RWPE1 (cell line): ENCODE measurements at places on chromosomes 2 and 18.
A peak's percentile ranks its signal among the peaks of the same experiment; 100 is the strongest.

DNA sequence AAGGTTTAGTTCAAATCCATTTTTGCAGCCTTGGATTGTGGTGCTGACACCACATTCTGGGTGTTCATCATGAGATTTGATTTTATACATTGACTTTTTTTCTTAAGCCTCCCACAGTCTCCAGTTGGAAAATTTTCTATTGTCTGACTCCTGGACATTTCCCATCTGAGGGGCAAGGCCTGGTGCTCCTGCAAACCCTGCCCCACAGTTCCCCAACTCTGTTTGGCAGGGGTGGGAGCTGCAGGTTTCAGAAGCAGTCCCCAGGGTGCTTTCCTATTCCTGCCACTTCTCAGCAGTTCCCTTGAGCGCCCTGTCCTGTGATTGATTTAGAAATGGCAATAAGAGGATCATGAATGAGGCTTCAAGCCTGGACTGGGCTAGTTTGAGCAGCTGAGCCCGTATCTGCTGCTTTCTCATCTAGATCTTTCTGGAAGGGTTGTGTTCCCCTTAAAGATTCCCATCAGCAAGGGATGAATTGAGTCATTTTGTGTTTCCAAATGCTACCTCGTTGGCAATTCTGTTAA is 77.0 kb downstream of the CIB4 start:
- DNase-seq = no peak

DNA sequence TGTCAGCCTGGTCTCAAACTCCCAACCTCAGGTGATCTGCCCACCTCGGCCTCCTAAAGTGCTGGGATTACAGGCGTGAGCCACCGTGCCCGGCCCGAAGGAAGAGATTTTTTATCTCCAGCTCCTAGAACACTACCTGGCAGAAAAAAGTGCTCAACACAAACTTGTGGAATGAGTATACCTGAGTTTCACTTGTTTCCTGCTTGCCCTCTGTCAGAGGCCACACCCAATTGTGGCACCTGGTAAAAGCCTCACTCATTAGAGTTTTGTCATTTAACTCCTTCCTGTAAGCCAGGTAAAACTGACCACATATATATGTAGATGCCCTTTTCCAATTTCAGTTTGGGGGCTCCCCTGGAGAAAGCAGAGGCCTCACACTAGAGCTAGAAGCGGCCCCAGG is 42.2 kb upstream of the RTN4 start:
- DNase-seq = no peak

DNA sequence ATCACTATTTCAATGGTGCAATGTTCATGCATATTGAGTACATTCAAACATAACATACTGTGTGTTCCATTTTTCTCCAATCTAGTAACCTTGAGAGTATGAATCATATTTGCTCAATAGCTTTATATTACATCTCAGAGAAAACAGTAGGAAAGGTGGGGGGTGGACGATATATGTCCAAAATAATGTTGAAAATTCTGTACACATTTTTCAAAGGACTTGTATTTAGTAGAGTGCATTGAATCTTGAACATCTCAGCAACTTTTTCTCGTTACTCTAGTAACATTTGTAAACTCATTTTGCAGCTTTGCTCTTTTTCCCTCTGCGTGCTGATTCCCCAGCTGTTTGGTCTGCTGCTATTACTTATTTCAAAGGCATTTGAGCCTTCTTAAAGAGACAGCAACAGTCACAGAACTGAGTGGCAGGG is 1487.0 kb downstream of the LRP1B start:
- peak; percentile 25 for DNase-seq

DNA sequence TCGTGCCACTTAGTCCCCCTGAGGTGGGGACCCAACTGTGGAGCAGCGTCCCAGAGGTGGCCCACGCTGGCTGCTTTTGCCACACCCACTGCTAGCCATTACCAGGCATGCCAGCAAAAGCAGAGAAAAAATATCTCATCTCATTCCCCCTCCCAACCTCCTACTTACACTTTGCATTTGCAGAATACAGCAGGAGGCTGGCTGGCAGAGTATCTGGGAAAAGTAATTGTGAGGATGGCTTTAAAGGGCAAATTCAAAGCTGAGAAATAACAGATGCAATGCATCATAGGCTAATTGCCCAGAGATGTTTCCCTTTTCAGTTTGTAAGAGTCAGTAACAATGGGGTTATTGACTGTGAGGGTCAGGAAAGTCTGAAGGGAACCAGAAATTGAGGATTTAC is 438.1 kb upstream of the DSEL start:
- DNase-seq = no peak

- DNase-seq = no peak
Measured at GRCh38 chr2:133078667-133079411, 408.8 kb upstream of the LYPD1 start.

- no peak for DNase-seq
Measured at GRCh38 chr2:233273120-233273519, 21.6 kb downstream of the ATG16L1 start.

DNA sequence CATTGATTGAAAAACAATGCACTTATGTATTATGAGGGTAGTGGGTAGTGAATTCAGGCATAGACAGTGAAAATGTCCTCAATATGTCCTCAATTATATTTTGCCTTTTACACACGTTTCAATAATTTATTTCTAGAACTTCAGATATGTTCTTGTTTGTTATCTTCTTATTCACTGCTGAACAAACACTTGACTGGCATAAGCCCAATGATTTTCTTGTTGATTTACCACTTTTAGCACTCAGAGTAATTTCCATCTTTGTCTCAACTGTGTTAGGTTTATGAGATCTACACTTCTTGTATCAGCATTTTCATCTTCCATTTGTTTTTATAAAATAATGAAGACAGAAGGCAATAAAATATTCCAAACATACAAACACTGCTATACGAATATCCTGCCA is 61.8 kb upstream of the DCC start:
- no peak for DNase-seq

GRCh38 chr2:216665717-216666116 is 29.6 kb downstream of the IGFBP5 start:
- DNase-seq = peak; percentile 72

DNA sequence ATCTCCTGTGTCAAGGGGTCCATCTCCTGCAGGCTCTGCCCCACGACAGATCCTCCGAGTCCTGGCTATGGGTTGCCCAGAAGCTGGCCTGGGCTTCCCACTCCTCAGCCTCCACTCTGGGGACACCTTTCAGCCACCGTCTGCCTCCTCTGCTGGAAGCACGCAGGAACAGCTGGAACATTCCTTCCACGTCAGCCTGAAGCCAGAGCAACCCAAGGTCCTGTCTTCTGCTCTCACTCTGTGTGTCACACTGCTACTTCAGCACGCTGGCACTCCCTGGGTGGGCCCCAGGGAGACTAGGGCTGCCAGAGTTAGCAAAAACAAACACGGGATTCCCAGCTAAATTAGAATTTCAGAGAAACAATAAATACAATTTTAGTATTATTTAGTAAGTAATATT is 148.8 kb downstream of the HRH4 start:
- no peak for DNase-seq

DNA sequence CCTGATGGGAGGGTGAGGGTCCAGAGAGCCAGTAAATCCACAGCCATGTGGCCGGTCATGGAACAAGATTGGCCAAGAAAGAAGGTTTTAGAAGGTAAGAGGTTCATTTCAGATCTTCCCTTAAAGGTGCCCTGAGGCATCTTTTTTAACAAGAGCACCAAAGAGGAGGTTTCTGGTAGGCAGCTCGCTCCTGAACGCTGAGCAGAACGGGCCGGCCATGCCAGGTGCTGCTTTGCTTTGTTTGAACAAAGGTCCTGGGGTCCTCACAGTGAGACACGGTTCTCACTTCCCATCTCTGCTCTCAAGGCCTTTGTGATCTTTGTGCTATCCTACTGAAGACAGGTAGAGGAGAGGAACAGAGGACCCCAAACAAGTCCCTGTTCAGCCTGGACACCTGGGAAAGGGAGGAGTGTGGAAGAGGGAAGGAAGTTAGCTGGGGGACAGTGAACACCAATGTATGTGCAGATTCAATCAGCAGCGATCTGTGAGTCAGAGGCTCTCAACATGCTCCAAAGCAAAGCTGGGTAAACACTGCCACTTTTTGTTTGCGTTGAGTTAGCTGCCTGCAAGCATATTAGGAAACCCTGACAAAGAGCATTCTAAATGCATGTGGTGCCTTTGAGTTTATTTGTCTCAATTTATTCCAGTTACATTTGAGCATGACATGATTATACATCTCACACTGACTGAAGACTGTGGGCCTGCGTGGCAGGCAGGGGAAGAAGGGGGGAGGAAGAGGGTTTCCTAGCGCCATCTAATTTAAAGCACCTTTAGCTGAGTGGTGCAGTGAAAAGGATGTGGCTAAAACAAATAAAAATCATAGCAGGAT is 102.4 kb downstream of the ASB1 start:
- peak; percentile 45 for DNase-seq

DNA sequence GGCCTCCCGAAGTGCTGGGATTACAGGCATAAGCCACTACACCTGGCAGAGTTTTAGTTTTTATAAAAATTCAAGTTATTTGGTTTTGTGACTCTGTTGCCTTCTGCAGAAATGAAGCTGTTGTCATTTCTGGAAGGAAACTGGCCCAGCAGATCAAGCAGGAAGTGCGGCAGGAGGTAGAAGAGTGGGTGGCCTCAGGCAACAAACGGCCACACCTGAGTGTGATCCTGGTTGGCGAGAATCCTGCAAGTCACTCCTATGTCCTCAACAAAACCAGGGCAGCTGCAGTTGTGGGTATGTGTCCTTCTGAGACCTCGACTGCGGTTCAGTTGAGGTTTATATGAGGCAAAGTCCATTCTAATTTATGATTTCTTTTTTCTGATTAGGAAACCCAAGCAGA is 7.2 kb downstream of the MTHFD2 start:
- DNase-seq = no peak

DNA sequence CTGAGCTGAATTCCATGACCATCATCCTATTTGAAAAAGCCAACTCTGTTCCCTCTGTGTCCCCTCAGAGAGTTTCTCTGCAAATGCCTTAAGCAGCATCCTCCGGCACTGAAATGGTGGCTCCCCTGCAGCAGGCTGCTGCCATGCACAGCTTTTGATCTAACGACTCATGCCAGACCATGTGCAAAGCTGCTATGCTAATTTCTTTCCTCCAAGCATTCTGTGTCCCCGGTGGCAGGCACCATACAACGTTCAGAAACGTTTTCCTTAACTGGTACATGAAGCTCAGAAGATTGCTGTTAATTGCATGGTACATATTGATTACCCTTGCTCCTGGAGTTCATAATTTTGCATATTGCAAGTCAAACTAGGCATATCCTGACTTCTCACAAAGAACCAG is 336.8 kb downstream of the RBM43 start:
- no peak for DNase-seq

GRCh38 chr2:45130736-45131135 is 121.5 kb upstream of the SIX2 start:
- no peak for DNase-seq

DNA sequence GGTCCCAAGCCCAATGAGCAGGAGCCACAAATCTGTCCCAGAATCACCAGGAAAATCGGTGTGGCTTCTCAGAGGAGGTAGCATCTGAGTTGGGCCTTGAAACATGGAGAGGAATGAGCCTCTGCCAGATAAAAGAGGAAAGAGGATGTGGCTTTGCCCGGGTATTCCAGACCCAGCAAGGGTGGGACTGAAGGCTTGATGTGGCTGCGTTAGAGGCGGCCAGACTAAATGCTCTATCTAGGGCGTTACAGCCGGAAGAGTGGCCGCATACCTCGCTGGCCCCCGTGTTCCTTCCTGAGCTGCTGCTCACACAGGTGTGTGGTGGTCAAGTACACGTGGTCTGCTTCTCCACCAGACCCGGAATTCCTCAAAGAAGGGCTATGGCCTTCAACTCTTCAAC is 33.9 kb upstream of the POMC start:
- DNase-seq = no peak
